Lower leg skin (tissue), 4 donors: ENCODE measurements at places on chromosomes 3 and 15. TPM values are rescaled to one million over a fixed set of nuclear protein-coding genes. Genes with fewer than 3 reads are reported as not detected.

DNA sequence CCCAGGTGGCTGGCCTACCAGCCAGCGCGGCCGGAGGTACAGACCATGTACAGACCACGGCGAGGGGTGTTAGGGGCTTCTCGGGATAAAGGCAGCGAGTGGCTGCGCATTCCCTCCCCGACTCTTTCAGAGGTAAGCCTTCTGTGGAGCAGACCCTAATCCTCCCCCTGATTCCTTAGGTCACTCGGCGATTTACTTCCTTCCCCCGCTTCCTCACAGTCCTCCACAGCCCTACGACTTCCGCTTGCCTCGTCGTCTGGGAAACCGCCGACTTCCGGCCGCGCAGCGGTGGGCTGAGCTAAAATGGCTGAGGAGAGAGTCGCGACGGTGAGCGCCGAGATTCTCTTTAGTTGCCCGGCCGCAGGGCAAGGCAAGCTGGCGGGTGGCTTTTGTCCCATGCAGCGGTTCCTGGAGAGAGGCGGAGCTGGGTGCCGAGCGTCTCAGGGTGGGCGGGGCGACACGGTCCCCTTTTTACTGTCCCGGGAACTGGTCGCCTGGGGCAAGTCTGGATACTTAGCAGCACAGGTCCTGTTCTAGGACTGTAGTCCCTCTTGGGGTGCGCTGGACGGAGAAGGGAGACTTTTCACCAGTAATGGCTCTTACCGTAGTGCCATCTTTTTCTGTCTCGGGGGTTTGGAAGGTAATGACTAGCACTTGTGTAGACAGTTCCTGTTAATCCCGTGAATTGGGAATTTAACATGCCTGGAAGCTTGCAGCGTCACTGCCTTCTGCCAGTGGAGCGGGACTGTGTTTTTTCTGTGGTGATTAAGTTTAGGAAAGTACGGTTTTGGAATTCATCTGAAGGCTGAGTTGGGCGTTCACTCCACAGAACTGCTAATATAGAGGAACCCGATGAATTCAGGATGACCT, at the start of the genes BBS4 and HIGD2B:
Gene BBS4, plus strand, starts transcription at position 283 of the 870 bp plus-strand sequence. Its CDS starts 21 bp downstream, at position 304.
Gene HIGD2B, minus strand, starts transcription at position 258 of the 870 bp plus-strand sequence. CDS start 9,808 bp downstream, outside the sequence.
- peak; percentile 97 for DNase-seq

DNA sequence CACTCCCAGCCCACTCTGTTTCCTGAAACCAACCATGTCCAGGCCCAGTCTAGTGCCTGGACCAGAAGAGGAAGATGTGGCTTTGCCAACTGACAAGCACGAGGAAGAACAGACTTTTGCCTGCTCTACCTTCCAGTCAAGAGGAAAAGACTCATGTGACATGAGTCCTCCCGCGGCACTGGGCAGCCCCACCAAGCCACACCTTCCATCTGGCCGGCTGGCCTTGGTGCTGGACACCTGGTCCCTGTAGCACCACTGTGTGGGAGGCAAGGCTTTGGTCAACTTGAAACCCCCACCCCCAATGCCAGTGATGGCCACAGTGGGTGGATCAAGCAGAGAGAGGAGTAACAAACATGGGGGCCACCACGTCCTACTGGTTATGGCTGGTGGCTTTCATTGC, 12.5 kb downstream of the CHDH start:
- peak; percentile 64 for DNase-seq

- DNase-seq: no peak
These were observed 517.4 kb downstream of the TUSC7 start for GRCh38 chr3:117226932-117227331.

GRCh38 chr3:18988614-18989229, 159.6 kb upstream of the KCNH8 start:
- DNase-seq: no peak

DNA sequence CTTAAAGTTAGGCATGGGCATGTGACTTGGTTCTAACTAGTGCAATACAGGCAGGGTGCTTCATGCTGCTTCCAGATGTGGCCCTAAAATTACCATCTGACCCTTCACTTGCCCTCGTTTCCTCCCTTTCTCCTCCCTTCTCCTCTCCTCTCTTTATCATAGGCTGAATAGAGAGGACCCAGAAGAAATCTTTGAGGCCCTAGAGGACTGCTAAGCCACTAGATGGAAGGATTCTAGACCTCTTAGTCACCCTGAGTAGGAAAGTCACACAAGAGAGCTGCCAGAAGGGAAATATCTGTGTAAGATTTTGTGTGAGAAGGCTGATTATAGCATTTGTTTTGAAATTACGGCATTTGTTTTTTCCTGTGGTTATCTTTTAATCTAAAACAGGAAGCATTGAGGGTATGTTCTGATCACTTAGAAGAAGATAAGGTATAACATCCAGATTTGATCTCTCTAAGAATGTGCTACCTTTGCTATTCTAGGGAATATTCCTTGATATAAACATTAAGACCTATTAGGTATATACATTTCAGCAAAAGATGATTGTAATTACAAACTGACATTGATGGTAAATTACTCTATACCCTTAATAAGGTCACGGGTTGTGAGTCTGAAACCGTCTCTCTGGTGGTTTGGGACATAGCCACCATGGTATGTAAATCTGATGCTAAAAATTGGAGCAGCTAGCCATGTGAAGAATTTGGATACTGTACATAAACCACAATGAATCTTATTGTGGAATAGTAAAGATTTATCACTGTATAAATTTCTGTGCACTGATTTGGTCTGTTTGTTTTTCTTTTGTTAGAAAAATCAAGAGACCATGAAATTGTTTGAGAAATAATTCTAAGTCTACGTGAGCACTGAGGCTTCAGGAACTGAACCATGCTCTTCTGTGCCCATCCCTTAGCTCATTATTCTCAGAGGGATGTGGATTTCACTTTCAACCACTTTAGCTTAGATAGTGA, 84.1 kb downstream of the TP63 start:
- no peak for DNase-seq

GRCh38 chr15:50149090-50149489, 30.1 kb upstream of the ATP8B4 start:
- no peak for DNase-seq

DNA sequence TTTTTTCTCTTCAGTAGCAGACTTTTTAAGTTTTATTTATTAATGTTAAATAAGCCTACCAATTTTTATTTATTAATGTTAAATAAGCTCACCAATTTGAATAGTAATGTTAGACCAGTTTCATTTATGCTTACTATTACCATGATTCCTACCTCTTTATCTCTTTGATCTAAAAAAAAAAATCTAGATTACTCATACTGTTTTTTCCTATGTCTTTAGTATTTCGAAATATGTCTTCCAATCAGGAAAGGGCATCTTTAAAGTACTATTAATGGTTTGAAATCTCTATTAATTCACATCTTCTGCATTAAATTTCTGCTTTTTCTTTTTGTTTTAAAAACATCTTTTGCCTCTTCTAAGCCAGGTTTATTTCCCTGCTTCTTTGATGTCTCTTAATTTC, 27.5 kb upstream of the MAPKBP1 start:
- DNase-seq: no peak

DNA sequence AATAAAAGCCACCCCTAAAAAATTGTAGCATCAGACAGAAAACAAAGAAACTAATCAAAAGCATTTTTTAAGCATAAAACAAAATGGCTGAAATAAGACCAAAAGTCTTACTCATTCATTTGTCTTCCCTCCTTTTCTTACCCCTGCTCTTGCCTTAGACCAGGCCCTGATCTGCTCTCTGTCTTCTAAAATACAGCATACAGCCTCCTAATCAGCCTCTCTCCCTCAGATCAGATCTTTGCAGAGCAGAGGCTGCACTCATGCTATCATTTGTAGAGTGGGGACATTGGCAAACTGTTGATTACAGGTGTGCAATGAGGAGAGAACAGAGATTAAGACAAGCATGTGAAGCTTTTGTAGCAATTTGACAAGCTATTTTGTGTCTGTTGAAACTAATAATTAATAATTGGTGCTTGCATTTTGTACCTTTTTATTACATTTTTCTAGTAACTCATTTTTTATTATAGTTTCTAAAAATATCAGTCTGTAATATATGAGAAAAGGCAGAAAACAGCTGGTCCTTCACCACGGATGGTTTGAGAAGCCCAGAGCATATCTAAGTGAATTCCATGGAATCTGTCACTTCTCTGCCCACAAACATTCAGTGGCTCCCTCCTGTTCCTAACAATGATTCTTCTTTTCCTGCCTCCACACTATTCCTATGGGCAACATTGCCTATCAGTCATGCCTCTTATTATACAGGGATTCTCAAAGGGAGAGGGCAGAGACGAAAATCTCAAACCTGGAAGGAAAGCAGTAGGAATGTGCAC, 286.2 kb upstream of the STT3B start:
- no peak for DNase-seq

DNA sequence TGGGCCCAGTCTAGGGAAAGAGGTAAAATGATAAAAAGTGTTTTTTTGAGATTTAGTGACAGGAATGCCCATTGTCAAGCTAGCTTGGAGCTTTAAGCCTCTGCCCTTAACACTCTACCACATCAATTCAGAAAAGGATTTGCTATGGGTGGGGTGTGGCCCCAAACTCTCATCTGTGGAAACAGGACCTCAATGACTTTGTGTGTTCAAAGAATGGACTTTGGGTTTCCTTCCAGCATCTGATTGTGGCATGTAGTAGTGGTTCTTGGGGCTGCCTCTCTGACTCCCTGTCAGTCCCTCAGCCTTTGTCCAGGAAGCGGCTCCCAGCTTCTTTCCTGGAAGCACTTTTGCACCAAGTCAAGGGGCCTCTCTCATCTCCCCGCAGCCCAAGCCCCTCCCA, 56.1 kb downstream of the CCNL1 start:
- DNase-seq: no peak

DNA sequence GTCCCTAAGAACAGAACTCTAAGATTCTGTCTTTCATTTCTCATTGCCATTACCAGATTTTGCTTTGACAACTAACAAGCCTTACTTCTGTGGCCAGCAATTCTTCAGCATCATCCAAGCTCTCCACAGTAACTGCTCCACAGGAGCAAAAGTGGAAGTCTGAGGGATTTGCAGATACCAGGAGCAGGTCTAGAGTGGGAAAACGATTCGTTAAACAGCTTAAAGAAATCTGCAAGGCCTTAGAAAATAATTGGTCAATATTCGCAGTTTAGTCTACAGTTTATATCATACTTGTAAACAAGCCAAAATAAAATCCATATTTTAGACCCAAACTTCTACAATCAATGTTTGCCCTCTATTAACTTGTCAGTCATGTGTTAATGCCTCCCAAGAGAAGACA, 24.1 kb downstream of the MYH15 start:
- DNase-seq: no peak

DNA sequence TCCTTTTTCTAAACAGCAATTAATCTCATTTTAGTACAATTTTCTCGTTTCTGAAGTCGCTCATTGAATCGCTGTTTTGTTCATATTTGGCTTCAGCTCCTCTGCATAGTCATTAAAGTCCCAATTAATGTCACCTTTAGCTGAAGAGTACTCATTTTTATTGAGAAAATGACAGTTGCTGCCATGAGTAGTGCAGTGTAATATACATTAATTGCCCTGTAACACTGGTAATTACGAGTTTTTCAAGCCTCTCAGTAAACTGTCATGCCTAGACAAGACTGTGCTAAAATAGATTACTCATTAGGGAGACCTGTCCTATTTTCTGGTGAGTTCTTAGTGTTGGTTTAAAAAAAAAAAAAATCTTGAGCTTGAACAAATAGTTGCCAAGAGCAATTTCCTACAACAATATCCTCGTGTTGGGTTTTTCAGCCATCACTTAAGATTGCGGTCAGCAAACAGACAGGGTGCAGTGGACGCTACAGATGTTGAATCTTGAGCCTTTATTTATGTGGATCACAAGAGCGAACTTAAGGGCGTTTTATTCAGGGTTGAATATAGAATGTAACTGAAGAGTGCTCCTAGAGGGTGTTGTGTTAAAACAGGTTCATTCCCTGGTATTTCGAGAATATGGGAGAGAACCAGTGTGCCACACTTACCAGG, 176.0 kb downstream of the CDIN1 start:
- DNase-seq: no peak

GRCh38 chr15:52391069-52391468, 95.5 kb upstream of the MYO5C start:
- no peak for DNase-seq

GRCh38 chr3:24154781-24155180, 209.7 kb downstream of the NR1D2 start:
- DNase-seq: no peak

DNA sequence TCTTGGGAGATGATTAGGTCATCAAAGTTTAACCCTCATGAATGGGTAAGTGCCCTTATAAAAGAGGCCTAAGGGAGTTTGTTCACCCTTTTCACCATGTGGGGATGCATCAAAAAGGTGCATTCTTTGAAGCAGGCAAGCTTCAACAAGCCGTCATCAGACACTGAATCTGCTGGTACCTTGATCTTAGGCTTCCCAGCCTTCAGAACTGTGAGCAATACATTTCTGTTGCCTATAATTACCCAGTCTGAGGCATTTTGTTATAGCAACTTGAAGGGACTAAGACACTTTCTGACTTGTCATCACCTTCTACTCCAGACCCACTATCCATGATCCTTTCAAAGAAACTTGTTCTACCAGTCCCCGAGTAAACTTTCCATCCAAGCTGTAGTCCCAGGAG, 44.6 kb upstream of the LRRC58 start:
- no peak for DNase-seq

DNA sequence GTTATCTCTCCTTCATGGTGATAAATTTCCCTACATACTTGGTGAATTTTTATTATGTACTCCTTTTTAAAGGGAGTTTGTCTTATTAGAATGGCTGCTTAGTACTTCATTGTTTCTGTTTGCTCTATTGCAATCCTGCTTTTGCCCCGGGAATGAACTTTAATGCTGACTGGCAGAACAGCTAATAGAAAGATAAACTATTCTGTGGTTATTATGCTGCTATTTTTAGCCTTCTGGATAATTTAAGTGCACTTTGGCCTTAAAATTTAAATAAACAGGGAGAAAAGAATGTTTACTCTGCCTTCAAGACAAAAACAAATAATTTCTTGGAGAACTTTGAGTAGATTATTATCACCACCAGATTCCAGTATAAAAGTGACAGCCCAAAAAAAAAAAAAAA, 413.8 kb upstream of the CCDC54 start:
- DNase-seq: no peak

- no peak for DNase-seq
These were observed 37.2 kb downstream of the ACAP2 start for GRCh38 chr3:195405651-195406050.

DNA sequence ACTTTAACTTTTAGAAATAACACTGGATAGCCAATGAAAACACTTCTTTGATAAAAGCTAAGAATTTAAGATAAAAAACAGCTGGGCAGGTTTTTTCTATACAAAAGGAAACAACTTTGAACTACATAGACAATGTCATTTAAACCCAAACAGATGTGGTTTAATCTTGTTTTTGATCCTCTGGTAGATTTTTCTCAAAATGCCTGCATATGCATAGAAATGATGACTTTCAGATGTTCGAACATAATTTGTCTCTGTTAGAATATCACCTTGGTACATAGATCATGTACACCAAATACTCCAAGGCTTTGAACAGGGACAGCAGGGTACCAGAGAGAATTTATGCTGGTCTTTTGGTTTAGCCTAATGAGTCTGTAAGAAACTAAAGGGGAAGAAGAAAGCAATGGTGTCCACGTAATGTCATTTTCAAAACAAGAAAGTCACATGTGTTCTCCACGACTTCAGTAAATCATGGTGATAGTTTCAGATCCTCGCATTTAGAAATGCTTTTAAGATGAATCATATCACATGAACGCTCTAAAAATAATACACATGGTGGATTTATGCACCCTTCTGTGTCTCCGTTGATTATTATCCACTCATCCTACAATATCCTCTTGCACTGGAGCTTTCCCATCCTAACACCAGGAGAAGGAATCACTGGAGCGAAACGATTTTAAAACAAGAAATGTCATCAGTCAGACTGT, 160.1 kb upstream of the PDZRN3 start:
- no peak for DNase-seq

The KLF15 gene
- total RNA-seq: 22.0 TPM

The PIERCE2 gene
- total RNA-seq: 2.5 TPM

The ADAMTS17 gene
- 7.8 TPM for total RNA-seq

The FAM107A gene
- 9.2 TPM for total RNA-seq

The GOLGA6L1 gene
- total RNA-seq: not detected

The CA12 gene
- 253 TPM for total RNA-seq

The CYP1A2 gene
- not detected for total RNA-seq
